ENCODE measurements at places on chromosomes 1 and 21.

DNA sequence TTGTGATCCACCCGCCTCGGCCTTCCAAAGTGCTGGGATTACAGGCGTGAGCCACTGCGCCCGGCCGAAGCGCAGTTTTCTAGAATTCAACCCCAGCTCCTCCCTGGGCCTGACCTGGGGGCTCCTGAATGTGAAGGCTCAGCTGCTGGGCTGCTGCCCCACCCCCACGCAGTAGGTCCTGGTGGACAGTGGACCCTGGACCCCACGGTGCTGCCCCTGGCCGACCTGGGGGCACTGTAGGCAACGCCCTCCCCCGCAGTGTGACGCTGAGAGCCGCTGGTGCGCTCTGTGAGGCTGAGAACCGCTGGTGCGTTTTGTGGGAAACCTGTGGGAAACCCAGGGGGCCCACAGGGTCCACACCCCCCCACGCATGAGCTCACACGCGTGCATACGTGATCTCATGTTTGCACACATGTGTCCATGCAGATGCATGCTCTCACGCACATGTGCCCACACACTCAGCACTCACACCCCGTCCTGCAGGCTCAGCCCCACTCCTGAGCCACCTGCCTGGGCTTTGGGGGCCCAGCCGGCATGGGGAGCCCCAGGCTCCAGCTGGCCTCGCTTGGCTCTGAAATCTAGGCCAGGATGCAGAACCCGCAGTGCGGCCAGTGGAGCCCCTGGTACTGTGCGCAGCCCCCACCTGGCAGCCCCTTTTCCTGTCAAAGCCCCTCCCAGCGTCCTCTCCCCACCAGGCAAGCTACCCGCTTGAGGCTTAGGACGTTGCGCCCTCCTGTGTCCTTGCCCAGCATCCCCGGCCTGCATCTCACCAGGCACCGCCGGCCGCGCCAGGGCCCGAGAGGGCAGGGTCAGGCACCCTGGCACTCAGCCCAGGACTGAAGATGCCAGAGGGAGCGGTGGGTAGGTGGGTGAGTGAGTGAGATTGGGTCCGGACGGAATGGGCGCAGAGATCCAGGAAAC lies 67.7 kb downstream of the COL18A1 start:
- DNase-seq, result no peak

- no peak for DNase-seq
Measured at GRCh38 chr1:211951856-211952255, 83.5 kb downstream of the INTS7 start.

GRCh38 chr21:27024301-27024700 lies 57.4 kb upstream of the ADAMTS5 start:
- no peak for DNase-seq

DNA sequence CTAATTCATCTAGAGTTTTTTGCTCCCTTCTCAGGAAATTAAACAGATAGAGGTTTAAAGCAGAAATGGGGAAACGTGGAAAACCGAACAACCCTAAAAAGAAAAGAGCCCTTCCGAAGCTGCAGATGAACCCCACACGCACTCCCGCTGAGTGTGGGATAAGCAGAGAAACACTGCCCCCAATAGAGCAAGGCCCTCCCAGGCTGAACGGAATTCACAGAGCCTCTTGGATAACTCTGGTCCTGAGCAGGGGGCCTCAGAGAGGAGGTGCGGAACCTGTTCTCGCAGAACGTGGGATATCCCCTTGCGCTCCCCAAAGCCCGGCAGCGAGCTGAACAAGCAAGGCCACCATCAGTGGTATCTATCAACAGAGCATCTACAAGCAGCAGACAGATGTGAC lies 44.9 kb downstream of the SSBP3 start:
- no peak for DNase-seq

GRCh38 chr1:232524056-232524455 lies 105.9 kb downstream of the SIPA1L2 start:
- DNase-seq, result no peak

DNA sequence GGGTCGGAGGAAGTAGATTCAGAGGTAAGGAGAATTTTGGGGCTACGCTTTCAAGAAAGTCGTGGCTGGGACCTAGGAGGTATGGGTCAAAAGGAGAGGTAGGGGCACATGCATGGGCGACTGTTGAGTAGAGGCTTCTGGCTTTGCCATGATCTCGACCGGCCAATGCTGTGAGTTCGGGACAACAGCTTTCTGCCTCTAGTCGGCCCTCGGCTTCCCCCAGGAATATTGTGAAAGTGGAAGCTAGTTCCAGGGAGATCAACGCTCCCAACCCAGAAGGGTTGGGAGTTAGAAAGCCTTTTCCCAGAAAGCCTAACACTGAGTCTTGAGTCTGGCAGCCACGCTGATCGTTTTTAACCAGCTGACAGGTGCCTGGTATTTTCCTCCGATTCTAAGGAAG lies 69.0 kb downstream of the ZNF678 start:
- no peak for DNase-seq

DNA sequence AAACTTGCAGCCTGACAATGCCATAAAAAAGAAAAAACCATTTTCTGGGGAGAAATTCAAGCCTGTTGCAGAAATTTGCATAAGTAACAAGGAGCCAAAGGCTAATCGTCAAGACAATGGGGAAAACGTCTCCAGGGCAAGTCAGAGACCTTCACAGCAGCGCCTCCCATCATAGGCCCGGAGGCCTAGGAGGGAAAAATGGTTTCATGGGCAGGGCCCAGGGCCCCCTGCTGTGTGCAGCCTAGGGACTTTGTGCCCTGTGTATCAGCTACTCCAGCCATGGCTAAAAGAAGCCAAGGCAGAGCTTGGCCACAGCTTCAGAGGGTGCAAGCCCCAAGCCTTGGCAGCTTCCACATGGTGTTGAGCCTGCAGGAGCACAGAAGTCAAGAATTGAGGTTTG lies 369.5 kb downstream of the NTNG1 start:
- no peak for DNase-seq

DNA sequence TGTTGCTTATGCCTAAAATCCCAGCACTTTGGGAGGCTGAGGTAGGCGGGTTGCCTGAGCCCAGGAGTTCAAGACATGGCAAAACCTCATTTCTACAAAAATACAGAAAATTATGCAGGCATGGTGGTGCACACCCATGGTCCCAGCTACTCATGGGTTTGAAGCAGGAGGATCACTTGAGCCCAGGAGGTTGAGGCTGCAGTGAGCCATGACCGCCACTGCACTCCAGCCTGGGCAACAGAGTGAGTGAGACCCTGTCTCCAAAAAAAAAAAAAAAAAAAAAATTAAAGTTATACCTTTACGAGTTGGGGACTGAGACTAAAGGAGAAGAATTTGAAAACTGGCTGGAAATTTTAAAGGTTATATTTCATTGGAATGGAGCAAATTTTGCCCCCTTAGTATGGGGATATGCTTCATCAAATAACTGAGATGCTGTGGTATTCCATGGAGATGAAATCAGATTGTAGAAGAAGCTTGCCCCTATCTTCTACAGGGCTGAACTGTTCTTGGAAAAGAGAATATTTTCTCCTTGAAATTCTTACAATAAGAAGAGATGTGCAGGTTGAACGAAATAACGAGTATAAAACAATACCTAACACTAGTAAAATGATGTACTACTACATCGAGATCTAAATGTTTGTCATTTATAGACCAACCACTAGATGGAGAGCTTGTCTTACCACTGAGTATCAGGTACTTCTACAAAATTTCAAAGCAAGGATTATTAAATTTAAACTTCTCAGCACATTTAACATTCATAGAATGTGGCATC lies 34.9 kb upstream of the SCYL3 start:
- DNase-seq, result no peak

DNA sequence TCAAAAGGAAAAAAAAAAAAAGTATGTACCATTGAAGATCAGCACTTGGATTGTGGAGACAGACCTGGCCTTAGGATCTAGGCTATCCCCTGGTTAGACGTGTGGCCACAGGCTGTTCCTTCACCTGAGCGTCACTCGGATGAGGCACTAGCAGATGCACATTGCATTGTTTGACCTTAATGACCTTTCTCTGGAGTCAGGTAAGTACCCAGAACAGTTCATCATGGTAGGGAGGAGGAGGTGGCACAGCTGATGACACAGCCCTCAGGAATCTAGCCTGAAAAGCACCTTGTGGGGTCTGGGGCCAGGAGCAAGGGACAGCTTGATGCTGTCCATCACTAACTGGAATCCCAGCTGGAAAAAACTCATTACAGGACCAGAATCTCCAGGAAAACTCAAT lies 21.2 kb downstream of the NECAP2 start:
- no peak for DNase-seq

GRCh38 chr1:9703681-9704080 lies 52.1 kb downstream of the PIK3CD start:
- DNase-seq, result no peak

DNA sequence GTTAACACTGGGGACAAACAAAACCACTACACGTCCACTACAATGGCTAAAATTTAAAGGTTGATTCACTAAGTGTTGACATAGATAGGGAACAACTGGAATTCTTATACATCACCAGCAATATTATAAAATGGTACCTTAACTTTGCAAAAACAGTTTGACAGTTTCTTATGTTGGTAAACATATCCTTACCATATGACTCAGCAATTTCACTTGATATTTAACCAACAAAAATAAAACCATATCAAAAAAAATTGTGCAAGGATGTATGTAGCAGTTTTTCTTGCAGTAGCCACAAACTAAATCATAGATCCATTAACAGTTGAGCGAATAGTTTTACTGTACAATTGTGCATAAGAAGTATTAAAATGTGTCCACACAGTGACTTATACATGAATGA lies 5.3 kb upstream of the HSPA13 start:
- no peak for DNase-seq

GRCh38 chr1:109239409-109240068 lies 9.8 kb upstream of the CELSR2 start:
- peak; percentile 48 for DNase-seq

DNA sequence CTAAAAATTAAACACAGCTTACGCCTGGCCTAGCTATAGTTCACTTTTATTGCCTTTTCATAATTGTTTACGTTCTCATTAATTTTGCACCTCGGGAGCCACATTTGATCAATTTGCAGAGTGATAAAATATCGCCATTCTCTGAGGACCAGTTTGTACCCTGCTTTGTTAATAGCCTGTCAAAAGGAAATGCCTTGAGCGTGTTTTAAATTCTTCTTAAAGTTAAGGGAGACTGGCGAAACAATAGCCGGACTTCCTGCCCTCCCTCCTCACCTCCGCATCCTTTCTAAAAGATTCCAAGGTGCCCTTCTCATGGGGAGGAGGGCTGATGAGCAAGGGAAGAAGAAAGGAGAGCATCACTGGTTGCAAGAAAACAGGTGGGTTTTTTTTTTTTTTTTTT lies 271.6 kb downstream of the KCNJ6 start:
- DNase-seq, result no peak

DNA sequence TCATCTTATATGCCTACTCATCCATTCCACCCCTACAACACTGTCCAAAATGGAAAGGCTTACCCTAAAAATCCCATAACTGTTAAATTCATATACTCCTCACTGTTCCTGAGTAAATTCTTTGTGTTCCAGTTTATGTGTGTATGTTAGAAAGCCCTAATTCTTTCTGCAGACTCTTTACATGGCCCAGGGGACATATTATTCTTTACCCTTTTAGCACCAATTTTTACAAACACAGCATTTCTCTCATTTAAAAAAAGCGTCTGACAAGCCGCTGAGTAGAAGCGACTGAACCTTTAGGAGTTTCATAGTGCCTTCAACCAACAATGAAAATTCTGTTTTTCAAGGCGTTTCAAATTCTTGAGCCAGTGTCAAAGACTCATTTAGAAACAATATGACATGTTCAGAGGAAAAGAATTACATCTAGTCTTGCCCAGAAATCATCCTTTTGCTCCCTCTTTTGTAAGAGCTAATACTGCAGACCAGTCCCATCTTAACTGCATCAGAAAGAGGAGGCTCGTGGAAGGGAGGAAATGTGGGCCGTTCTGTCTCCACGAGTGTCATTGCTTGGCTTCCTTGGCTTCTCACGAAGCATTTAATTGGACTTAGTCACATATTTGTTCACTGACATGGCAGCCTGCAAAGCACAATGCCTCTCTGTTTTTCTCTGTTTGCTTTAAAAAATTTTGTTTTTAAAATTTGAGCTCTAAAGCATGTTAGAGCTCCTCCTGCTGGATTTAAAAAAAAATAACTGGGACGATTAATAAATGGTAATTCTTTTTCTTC lies 21.3 kb upstream of the C1orf105 start:
- no peak for DNase-seq

All from nephron progenitor cell (in vitro differentiated cells).